GM12892 (cell line): ENCODE measurements at places on chromosomes 16 and 17.

DNA sequence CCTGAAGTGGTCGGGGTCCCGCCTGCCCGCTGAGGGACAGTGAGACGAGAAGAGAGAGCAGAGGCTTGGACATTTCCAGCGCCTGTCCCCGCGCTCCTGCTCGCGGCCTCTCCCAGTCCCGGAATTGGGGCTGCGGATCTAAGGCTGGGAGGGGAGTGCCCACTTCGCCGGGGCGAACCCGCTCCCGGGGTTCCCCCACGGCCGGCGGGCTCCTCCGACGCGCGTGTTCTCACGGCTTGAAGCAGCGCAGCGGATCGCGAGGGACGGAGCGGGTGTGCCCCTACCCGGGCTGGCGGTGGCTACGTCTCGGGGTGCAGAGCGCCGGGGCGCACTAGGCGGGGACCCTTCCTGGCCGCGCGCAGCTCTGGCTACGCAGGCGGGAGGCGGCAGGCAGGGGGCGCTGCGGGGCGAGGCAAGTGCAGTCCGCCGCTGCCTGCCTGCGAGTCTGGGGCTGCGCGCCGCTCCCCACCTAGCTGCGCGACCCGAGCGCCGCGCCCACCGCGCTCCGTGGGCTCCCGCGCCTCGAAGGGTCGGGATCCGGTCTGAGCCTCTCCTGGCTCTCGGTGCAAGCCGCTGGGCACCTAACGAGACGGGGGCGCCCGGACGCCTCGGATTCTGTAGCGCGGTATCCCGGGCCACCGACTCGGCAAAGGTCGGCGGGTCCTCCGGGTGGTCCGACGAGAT lies 1.2 kb downstream of the NGFR start:
- peak; percentile 92 for DNase-seq

DNA sequence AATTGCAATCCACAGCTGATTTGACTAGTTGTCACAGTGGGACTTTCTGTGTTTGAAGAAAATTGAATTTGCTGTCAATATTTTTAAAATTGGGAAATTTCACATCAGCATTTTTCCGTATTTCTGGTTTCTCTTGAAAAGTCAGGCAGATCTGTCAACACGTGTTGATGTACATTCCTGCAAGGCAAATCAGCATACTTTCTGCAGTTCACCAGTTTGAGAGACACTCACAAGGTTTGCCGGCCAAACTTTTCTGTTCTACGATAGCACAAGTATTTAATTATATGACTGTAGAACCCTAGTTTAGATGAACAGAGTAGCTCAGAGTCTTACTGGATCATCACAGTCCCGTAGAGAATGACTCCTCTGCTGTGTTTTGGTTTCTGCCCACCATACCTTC lies 102.0 kb downstream of the ADAMTS18 start:
- no peak for DNase-seq

- no peak for DNase-seq
Measured at GRCh38 chr17:47999582-47999981, 28.7 kb downstream of the CDK5RAP3 start.

DNA sequence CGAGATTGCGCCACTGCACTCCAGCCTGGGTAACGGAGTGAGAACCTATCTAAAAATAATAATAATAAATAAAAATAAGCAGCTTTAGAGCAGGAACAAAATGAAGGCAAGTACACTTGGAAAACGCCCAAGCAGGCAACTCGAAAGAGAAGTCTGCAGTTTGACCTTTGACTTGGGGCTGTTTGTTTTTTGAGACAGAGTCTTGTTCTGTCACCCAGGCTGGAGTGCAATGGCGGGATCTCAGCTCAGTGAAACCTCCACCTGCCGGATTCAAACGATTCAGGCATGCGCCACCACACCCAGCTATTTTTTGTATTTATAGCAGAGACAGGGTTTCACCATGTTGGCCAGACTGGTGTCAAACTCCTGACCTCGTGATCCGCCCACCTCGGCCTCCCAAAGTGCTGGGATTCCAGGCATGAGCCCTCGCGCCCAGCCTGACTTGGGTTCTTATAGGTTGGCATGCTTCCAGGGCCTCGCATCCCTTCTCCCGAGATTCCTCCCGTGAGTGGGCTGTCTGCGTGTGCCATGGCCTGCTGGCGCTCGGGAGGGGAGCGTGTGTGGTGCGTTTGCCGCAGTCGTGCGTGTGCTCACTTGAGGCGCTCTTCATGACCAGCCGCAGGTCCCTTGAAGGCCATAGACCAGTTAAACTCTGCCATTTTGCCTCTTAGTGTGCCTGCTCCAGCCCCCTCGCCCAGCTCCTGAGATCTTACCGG lies 18.4 kb upstream of the UBE2I start:
- DNase-seq, result no peak

DNA sequence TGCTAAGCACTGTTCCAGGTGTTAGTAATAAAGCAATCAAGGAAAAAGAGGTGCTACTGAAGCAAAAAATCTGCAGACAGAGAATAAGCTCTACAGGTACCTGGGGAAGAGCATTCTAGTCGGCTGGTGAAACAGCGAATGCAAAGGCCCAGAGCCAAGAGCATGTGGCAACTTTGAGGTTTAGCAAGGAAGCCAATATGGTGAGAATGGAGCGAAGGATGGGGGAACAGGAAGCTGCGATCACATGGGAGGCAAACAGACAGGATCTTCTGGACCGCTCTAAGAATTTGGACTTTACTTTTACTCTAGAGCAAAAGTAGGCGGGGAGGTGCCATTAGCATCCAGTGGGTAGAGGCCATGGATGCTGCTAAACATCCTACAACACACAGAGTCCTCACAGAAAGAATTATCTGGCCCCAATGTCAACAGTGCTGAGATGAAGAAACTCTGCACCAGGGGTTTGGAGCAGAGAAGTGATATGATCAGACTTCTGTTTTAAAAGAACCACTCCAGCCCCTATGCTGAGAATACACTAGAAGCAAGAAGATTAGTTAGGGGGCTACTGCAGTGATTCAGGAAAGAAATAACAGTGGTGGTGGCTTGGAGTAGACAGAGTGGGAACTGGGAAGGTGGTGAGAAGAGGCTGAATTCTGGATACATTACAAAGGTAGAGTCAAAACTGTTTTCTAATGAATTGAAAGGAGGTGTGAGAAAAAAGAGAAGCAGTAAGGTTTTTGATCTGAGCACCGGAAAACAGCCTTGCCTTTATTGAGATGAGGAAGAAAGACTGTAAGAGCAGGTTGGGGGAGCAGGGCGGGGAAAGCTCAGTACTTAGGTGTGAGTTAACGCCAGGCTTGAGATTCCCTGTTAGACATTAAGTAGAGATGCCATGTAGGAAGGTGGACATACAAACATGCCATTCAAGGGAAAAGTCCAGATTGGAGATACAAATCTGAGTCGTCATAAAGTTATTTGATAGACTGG lies 11.0 kb downstream of the EFTUD2 start:
- no peak for DNase-seq

DNA sequence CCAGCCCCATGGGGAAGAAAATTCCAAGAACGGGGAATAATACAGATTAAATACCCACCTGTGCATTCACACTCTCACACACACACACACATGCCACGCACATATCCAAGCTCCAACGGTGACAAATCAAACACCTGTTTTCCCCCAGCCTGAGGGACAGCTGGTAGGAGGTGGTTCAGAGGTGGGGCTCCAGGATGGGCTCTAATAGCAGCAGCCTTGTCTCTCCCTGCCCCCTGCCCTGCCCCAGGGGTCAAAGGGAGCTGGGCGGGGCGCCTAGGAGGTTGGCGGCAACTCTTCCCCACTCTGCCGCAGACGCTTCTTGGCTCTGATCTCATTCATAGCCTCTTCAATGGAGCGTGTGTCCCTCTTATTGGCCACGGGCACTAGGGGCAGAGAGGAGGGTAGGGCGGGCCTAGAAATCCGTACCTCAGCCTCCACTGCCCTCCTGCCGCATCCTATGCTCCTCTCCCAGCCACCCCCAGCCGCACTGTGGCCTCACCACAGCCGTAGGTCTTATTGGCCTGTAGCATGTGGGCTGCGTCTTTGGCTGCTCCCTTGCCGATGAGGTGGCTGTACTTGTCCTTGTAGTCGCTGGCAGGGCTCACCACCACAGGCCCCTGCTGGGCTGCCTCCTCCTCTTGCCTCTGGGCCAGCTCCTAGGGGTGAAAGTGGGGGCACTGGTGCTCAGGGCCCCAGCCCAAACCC lies 8.2 kb downstream of the SPAG7 start:
- DNase-seq, result no peak

- DNase-seq, result no peak
Measured at GRCh38 chr17:81576621-81577277, 24.6 kb upstream of the FAAP100 start.

- no peak for DNase-seq
Measured at GRCh38 chr16:23836078-23836403, 258 bp downstream of the PRKCB start.

DNA sequence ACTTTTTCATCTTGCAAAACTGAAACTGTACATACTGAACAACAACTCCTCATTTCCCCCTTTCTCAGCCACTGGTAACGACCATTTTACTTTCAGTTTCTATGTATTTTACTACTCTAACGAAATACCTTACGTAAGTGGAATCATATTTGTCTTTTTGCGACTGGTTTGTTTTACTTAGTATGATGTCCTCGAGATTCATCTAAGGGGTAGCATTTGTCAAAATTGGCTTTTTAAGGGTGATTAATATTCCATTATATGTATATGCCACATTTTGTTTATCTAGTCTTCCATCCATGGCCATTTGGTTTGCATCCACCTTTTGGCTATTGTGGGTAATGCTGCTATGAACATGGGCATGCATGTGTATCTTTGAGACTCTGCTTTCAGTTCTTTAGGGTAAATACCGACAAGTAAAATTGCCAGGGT lies 10.4 kb downstream of the KPNB1 start:
- DNase-seq, result no peak

GRCh38 chr17:1413281-1413791 lies 13.3 kb upstream of the YWHAE start:
- DNase-seq, result no peak

- DNase-seq, result no peak
Measured at GRCh38 chr17:13851889-13852288, 217.4 kb upstream of the COX10 start.

GRCh38 chr17:61398721-61399130 lies 917 bp upstream of the TBX2 start:
- DNase-seq, result no peak
